ENCODE measurements at places on chromosomes 1 and 21. TPM values are rescaled to one million over a fixed set of nuclear protein-coding genes. Genes with fewer than 3 reads are reported as not detected.
A peak's percentile ranks its signal among the peaks of the same experiment; 100 is the strongest.

- no peak overlapping the region for H3K4me3 ChIP-seq
- no peaks in the 10 kb centered on the region for H3K27me3 ChIP-seq
- peak overlapping the region; percentile 36 for H3K27ac ChIP-seq
- no peak for DNase-seq
Observed at GRCh38 chr1:60896701-60897363, 185.5 kb upstream of the NFIA start.

OR2M3 gene
- total RNA-seq, result not detected

DNA sequence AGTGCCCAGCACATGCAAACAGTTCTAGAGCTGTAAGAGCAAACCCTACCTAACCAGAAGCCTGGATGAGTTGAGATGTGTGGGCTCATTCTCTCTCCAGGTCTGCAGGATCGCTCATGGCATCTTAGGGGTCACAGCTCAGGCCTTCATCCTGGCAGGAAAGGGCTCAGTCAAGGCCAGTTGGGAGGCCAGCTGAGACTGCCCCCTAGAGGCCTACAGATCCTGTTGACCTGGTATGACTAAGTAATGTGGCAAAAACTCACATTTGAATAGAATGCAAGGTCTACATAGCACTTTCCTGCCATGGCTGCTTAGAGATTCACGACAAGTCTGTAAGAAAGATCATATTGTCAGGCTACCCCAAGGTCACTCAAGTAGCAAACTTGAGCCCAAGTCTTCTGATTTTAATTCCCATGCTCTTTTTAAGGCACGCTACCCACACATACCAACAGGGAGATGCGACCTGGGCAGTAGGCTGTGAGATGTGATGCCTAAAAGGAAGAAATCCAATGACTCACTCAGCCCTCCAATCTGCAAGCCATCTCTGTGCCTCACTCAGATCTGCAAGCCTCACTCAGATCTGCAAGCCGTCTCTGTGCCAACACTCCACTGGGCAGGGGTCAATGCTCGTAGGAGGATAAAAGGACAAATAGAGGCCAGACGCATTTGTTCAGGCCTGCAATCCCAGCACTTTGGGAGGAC is 5.1 kb upstream of the CAPN8 start:
- no peak overlapping the region for H3K27ac ChIP-seq
- no peaks in the 10 kb centered on the region for H3K27me3 ChIP-seq
- no peaks in the 10 kb centered on the region for H3K36me3 ChIP-seq
- H3K4me1 ChIP-seq, result no peaks in the 10 kb centered on the region
- DNase-seq, result no peak

SYF2 gene
- total RNA-seq, result 28.0 TPM

ERICH3 gene
- 0.13 TPM for total RNA-seq

- no peaks in the 10 kb centered on the region for H3K4me1 ChIP-seq
- no peaks in the 10 kb centered on the region for H3K36me3 ChIP-seq
- no peak overlapping the region for H3K4me3 ChIP-seq
- peak; percentile 39 for DNase-seq
- peaks cover 5% of the 10 kb centered on the region for H3K27me3 ChIP-seq
- no peak overlapping the region for H3K27ac ChIP-seq
Observed at GRCh38 chr1:17405898-17406759, 33.3 kb downstream of the RCC2 start.

IARS2 gene
- total RNA-seq, result 79.3 TPM

DNA sequence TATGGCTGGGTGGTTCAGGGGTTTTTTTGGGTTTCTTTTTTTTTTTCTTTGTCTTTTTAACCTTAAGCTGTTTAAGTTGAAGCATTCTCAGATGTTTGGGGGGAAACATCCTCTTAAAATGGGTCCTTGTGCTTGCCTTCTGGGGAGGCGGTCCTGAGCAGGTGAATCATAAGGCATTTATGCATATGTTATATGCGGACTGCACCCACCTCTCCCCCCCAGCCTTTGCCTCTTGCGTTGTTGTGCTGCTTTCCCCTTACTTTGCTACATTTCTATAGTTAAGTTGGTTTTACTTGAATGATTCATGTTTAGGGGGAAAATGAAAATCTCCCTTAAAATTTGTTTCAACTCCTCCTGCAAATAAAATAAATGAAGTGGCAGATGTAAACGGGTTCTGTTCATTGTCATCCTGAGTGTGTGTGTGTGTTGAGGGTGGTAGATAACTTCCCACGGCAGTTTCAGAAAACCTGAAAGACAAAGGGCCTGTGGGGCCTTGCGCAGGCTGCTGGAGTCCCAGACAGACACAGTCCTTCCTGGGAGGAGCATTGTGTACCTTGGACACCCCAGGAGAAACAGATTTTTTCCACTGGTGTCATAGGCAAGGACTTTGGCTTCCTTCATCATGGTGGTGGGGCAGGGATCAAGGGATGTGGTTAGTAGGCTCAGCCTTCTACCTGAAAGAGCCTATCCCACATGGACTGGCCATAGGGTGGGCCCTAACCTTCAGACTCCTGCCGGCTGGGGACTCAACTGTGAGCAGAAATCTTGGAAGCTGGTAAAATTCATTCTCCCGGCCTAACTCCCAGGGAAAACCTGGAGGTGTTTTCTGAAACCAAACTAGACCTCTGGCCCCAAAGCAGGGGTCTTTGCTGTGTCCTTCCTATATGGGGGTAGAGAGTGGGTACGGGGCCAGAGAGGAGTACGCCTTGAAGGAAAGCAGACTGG is 926 bp upstream of the SH3D21 start:
- H3K27ac ChIP-seq, result peak overlapping the region; percentile 91
- DNase-seq, result no peak
- H3K4me3 ChIP-seq, result no peak overlapping the region
- peaks cover 45% of the 10 kb centered on the region for H3K36me3 ChIP-seq
- no peaks in the 10 kb centered on the region for H3K27me3 ChIP-seq

GRCh38 chr1:161482610-161483009 is 22.6 kb upstream of the FCGR2A start:
- H3K36me3 ChIP-seq, result no peaks in the 10 kb centered on the region
- no peak for DNase-seq
- peaks cover 30% of the 10 kb centered on the region for H3K27me3 ChIP-seq
- no peak overlapping the region for H3K4me3 ChIP-seq

DNA sequence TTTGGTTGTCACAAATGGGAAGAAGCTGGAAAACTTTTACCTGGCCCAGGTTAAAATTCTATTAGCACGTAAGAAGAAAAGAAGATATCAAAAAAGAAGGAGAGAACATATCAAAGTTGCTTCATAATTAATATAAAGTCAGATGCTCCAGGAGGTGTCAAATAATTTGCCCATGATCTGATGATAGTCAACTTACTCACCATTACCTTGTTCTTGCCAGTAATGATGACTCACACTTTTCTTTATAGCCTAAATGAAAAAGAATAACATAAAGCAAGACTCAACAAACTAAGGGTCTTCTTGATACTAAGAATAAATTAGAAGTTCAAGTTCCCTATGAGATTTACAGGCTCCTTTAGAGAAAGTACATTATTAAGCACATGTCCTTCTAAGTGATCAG is 580.4 kb downstream of the TTLL7 start:
- H3K27ac ChIP-seq, result no peak overlapping the region
- H3K4me1 ChIP-seq, result no peaks in the 10 kb centered on the region
- H3K27me3 ChIP-seq, result no peaks in the 10 kb centered on the region
- no peak for DNase-seq
- no peaks in the 10 kb centered on the region for H3K36me3 ChIP-seq

- H3K4me3 ChIP-seq, result no peak overlapping the region
- DNase-seq, result no peak
- no peak overlapping the region for H3K27ac ChIP-seq
- no peaks in the 10 kb centered on the region for H3K36me3 ChIP-seq
- H3K27me3 ChIP-seq, result no peaks in the 10 kb centered on the region
Observed at GRCh38 chr21:38221594-38221993, 35.2 kb upstream of the KCNJ15 start.

GRCh38 chr1:180020017-180020416 is 65.4 kb downstream of the CEP350 start:
- H3K27me3 ChIP-seq, result no peaks in the 10 kb centered on the region
- H3K27ac ChIP-seq, result no peak overlapping the region
- H3K4me1 ChIP-seq, result no peaks in the 10 kb centered on the region

FCMR gene
- total RNA-seq, result 2.3 TPM
